ENCODE measurements at places on chromosomes 6 and 20.
A peak's percentile ranks its signal among the peaks of the same experiment; 100 is the strongest.

- DNase-seq, result peak; percentile 48
Measured at GRCh38 chr6:163414117-163414945, at the start of gene QKI. TSS of gene QKI (plus strand) at chr6:163414718. CDS start at chr6:163415194, 476 bp downstream.

DNA sequence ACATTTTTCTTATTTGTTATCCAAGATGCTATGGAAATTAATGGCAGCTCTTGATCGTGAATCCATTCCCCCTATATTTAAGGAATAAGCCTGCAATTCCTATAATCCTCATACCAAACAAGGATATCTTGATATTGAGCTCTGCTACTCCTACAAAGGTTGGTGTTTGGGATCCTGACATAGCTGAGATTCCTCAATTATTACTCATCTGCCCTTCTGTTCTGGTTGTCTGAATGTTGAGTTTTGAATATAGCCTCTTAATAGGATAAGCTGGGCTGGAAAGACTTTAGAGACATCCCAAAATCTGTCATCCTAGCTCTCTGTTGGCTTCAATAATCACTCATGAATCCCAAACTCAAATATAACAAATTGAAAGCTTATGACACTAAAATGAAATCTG is 49.9 kb downstream of the CLIC5 start:
- no peak for DNase-seq

DNA sequence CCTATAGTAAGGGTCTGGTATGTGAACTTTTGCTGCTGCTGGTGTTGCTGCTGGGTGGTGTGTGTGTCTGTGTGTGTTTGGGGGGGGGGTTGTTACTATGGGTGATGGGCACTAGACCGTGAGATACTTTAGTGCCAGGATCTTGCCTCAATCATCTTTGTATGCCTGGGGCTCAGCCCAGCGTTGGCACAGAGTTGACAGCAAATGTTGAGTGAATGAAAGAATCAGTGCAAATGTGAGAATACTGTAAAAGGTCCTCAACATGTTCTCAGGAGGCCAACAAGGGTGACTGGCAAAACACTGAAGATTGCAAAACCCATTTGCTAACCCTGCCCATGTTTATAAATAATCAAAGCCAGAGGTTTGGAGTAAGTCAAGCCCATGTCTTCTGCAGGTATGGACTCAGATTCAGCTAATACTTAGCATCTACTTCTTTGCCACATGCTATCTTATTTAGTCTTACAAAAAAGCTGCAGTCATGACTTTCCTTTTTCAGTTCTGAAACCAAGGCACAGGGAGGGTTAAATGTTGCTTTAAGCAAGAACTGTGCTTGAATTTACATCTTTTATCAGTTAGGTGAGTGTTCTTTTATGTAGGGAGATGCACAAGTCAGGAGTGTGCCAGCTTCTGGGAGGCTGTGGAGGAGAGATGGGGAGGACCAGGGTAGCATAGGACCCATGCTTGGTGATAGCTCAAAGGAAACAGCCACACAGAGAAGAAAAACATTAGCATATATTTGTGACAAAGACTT is 125.3 kb upstream of the SPACA1 start:
- DNase-seq, result no peak

- no peak for DNase-seq
Measured at GRCh38 chr6:32551410-32551809, 21.3 kb upstream of the HLA-DRB5 start.

GRCh38 chr6:89596056-89596455 is 42.5 kb downstream of the LYRM2 start:
- no peak for DNase-seq

DNA sequence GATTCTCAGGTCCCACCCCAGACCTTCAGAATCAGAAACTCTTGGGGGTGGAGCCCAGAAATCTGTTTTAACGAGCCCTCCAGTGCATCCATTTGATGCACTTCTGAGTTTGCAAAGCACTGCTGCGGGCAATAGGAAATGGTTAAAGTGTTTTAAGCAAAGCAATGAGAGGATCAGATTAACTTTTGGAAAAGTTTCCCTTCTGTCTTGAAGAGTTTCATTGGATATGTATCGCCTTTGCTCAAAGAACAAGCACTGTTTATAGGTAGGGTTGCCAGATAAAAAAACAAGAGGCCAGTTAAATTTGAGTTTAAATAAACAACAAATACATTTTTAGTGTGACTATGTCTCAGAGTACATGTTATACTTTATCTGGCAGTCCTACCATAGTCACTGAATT is 226.0 kb downstream of the BMP7 start:
- no peak for DNase-seq

DNA sequence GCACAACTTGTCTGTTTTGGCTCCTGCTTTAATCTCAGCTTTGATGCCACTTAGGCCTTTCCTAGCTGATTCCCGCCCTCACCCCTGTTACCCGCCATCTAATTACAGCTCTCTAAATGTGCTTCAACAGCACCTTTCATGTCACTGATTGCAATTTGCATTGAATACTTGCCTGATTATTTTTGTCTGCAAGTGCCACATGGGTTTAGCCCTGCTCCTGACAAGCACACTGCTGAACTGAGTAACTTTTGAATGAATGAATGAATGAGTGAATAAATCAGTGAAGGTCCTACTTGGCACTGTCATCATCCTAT is 591 bp upstream of the DCBLD1 start:
- DNase-seq, result no peak

GRCh38 chr6:164007881-164008280 is 593.4 kb downstream of the QKI start:
- DNase-seq, result no peak

- DNase-seq, result no peak
Measured at GRCh38 chr20:20396794-20397193, 28.9 kb downstream of the INSM1 start.

DNA sequence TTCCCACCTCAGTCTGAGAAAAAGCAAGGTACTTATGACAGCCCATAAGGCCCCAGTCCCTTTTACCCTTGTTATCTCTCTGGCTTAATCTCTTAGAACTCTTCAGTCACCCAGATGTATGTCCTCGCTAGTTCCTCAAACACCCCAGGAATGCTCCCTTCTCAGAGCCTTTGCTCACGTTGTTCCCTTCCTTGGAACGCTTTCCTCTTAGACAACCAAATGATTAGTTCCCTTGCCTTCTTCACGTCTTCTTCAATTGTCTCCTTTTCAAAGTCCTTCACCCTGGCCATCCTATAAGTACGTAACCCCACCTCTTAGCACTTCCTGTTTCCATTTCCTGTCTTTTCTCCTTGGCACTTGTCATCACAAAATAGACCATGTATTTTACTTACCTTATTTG is 1.1 kb upstream of the APOBEC2 start:
- no peak for DNase-seq

DNA sequence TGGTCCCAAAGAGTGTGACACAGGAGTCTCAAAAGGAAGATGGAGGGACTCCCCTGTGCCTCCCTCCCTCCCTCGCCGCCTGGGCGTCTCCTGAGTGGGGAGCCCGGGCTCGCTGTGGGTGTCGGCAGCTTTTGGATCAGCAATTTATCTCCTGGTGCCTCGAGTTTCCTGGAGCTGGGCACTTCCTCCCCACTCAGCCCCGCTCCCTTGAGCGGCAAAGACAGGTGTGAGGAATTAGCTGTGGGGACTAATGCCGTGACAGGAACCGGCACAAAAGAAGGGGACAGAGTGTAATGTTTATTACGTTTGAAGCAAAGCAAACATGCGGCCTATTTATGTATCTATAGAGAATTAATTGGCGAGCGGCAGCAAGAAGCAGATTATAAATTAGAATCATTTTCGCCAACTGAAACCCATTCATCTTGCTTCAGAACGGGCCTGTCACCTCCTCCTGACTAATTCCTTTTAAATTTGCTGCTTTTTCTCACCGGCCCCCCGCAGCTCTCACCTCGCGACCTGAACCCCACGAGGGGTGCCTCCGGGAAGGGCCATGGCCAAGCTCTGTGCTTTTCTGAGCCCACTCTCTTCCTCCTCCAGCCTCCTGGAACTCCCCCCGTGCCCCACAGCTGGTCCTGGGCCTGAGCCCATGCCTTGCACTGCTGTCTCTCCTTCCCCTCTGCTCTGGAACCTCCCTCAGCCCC is 8.8 kb upstream of the CDH22 start:
- DNase-seq, result no peak

DNA sequence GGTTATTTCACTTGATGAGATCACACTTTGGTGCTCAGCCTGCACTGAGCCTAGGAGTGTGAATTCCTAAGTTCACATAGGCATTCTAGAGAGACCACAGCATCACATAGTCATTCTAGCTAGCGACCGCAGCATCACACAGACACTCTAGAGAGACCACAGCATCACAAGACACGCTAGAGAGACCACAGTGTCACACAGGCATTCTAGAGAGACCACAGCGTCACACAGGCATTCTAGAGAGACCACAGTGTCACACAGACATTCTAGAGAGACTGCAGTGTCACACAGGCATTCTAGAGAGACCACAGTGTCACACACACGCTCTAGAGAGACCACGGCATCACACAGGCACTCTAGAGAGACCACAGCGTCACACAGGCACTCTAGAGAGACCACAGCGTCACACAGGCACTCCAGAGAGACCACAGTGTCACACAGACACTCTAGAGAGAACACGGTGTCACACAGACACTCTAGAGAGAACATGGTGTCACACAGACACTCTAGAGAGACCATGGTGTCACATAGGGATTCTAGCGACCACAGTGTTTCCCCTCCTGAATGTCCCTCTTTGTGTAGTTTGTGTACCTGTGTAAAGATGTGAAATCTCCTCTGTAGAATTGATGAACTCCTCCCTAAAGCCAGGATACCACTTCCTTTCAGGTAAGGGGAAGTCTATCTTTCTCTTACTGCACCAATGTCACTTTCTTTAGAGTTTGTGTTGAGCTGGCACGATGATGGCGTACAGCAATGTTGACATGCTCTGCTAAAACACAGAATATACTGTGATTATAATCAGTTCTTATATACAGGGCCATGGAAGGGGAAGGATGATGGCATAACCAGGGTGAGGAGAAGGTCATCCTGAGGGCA is 169.4 kb downstream of the ZDHHC14 start:
- no peak for DNase-seq

GRCh38 chr6:110778333-110778732 is 36.9 kb downstream of the CDK19 start:
- DNase-seq, result no peak

GRCh38 chr6:34196116-34196832 is 40.4 kb upstream of the HMGA1 start:
- peak; percentile 80 for DNase-seq

All from stimulated activated CD8-positive, alpha-beta memory T cell treated with anti-CD3 and anti-CD28 coated beads, Interleukin-4, amount 100 ng/mL, for 1 hour (primary cell).